ENCODE measurements at places on chromosomes 1 and 21.

DNA sequence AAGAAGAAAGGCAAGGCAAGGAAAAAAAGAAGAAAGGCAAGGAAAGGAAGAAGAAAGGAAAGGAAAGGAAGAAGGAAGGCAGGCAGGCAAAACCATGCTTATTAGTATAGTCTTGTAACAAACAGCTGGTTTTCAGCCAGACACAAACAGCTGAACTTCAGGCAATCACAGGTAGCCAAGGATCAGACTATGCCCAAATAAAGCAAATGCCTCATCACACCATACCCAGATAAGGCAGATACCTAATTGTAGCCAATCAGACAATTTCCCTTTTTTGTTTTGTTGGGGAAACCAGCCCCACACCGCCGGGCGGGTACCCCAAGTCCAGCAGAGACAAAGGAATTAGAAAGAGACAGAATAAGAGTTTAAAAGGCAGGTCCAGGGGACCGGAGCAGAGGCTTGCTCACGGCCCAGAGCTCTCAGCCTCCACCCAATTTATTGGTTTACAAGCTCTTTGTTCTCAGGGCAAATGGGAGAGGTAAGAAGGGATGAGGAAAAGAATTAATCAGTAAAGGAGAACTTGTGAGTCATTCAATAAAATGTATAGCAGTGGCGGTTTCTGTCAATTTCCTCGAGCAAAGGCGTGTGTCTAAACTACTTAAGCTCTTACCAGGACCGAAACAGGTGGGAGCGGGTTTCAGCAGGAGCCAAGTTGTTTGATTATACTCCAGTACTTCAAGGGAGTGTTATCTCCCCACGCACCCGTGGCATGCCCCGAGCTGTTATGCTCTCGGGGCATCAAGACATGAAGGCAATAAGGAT is 886.8 kb downstream of the KCNT2 start:
- no peak for DNase-seq

- DNase-seq: peak; percentile 87
These were observed 90.7 kb upstream of the VAMP3 start for GRCh38 chr1:7680207-7680954.

GRCh38 chr1:67680486-67680885 is 4.5 kb upstream of the GADD45A start:
- DNase-seq: no peak

DNA sequence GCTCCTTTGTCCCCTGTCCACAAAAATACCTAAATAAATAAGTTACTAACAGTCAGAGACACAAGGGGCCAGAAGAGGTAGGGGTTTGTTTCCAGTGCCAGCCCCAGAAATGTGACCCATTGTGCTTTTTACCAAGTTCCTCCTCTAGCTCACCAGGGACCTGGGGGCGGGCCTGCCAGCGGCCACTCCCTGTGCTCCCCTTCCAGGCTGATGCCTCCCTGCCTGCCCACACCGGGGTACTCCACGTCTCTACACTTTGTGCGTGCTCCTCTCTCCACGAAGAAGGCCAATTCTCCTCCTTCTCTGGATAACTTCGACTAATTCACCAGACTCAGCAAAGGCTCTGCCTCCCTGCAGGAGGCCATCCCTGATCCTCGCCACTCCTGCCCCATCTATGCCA is 72.1 kb downstream of the BCAR3 start:
- DNase-seq: no peak

- no peak for DNase-seq
These were observed 41.7 kb downstream of the EVI5 start for GRCh38 chr1:92743221-92743620.

- no peak for DNase-seq
These were observed 78.2 kb downstream of the OLFML2B start for GRCh38 chr1:161945306-161946060.

DNA sequence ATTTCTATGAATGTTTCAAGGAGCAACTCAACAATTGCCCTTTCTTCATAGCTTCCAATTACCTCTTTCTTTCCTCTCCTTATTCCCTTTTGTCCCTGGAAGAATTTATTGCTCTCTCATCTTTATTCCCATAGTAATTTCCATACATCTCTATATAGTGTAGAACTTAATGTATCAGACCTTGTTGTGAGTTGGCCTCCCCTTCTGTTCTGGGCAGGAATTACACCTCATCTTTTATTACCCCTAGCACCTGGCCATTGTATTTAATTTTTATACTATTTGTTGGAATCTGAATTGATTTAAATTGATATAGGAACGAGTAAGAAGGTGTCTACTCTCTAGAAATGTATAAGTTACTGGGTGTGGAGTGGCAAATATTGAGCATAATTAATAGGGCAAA is 114.5 kb downstream of the CACHD1 start:
- no peak for DNase-seq

Measured in GM03348 (cell line).